ENCODE measurements at places on chromosomes 4 and X. TPM values are rescaled to one million over a fixed set of nuclear protein-coding genes. Genes with fewer than 3 reads are reported as not detected.

- no peak for DNase-seq
Measured at GRCh38 chr4:169105620-169106019, 95.6 kb upstream of the CBR4 start.

DNA sequence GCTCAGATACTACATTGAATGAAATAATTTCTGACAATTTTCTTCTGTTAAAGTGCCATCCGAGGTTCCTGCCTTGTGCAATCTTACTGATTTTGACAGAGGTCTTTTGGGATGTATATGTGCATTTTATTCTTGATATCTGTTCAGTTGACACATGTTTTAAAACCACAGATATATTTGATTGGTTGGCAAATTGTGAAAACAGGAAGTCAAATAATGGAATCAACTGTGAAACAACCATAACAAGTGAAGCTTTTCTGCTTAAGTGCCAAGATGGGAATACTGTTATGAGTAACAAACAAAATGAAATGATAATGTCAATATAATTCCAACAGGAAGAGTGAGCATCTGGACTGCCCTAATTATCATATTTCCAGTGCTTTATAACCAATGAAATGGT, 84.9 kb upstream of the TET2 start:
- DNase-seq = no peak

GRCh38 chr4:100258675-100259074, 68.4 kb upstream of the DDIT4L start:
- DNase-seq = no peak

- DNase-seq = no peak
Measured at GRCh38 chr4:74546057-74546456, 101.1 kb downstream of the AREG start.

DNA sequence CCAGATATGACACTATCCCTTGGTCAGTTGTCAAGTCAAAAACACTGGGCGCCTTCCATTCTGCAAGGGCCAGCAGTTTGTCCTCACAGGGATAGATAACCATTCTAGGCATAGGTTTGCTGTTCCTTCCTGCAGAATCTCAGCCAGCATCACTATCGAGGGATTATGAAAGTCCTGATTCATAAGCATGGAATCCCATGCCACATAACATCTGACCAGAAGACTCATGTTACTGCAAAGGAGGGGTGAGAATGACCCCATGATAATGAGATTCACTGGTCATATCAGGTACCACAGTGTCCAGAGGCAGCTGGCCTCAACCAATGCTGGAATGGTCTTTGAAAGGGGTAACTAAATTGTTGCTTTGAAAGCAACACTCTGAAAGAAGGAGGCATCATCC, 84.7 kb downstream of the OTC start:
- no peak for DNase-seq

- no peak for DNase-seq
Measured at GRCh38 chr4:176393306-176394013, 73.7 kb downstream of the SPCS3 start.

GRCh38 chr4:98466868-98467599, 191.4 kb downstream of the TSPAN5 start:
- no peak for DNase-seq

- DNase-seq = no peak
Measured at GRCh38 chr4:2995546-2996265, 32.3 kb downstream of the GRK4 start.

- no peak for DNase-seq
Measured at GRCh38 chr4:156377036-156377710, 423.5 kb upstream of the CTSO start.

DNA sequence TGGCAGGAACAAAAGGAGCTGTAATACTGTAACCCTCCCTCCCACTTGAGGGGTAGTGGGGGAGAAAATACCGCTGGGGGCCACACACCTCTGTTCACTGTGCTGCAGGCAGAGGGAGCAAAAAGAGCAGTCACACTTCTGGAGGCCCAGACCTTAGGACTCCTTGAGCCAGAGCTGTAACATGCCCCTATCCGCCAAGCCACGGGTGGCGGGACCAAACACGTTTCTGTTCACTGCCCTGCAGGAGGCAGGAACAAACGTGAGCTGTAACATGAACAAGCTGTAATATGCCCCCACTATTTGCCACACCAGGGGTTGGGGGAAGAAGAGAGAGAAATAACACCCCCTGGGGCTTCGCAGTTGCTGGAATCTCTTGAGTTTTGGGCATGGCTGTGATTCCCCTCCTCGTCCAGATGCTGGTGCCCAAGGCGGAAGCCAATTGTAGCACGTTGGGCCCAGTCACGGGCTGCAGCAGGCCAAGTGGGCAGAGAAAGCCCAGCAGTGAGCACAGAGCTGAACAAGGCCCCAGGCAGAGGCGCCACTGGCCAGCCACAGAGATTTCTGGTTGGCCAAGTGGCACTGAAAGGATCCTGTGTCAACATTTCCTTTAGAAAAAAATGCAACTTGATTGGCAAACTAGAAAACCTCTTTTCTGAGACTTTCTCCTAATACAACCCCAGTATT, 509.7 kb downstream of the INPP4B start:
- peak; percentile 83 for DNase-seq

GRCh38 chr4:3829956-3830773, 64.0 kb downstream of the ADRA2C start:
- DNase-seq = no peak

DNA sequence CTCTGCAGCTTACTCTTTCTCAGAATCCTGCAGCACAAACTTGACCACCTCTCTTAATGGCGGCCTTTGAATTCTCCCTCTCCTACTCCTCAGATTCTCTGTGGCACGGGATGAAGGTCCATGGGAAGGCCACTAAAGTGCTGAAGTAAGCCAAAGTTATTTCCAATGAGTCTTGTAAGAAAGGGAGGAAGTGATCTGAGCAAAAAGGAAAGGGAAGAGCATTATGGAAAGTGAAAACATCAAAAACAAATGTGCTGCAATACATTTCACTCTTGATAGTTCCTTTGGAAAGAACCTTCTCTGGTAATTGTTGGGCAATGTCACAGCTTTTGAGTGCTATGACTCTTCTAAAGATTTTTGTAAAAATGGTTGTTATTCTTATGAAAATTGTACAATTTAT, 54.3 kb upstream of the CAMK2D start:
- no peak for DNase-seq

- no peak for DNase-seq
Measured at GRCh38 chrX:103730796-103731493, 20.2 kb downstream of the TMEM31 start.

DNA sequence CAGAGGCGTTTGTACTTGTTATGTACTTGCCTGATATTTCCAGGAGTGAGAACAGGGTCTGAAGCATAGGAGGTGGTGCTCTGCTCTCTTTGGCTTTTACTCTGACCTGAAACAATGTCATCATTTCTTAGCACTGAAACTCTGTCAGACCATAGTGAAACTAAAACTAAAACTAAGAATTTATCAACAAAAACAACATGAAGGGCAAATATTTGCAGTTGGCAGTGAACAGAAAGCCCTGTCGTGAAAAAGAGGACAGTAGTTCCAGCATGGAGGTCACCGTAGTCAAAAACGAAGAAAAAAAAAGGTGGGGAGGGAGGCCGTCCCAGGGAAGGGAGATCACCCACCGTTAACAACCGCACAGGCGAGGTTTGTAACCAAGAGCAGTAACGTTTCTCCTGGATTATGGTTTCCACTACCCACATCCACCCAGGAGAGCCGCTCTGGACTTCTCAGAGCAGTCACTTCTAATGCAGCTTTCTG, 97.5 kb downstream of the ANK2 start:
- no peak for DNase-seq

- no peak for DNase-seq
Measured at GRCh38 chrX:2708021-2708420, 16.9 kb downstream of the CD99 start.

DNA sequence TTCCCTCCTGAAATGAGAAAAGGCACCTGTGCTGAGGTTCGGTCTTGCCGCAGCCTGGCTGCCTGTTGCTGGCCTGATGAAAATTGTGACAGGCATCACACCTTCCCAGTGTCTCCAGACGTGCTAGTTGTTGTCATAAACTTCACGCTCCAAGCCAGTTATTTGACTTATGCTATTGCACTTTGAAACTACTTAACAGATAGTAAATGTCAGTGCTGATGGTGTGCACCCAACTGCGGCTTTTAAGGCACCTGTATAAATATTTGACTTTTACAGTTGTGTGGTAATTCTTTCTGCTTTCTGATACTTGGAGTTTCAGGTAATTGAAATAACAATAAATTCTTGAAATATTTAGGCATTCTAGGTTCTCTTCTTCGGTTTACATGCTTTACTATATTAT, 1.8 kb downstream of the WWC2 start:
- no peak for DNase-seq

DNA sequence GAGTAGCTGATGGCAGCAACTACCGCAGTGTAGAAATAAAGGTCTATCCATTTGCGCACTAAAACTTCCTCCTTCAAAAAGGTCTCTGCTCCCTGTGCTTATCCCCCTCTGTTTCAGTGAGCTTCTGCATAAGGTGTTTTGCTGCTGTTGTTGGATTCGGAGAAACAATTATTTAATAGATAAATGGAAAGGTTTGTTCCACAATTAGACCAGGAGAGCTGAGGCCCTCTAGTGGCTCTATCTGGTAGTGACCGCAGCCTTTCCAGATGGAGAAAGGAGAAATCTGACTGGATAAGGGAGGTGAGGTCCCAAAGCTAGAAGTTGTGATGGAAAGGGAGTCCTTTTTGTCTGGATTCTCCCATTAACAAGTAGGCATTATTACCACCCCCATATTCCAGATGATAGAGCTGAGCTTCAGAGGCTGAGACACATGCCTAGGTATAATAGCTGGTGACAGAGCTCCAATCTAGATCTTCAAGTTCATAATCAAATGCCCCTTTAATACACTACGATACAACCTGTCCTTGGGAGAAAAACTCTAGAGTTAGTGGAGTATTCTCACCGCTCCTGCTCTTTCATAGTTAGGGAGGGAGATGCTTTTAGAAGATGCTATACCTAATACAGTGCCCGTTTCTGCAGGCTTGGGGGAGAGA, 5.1 kb upstream of the GABRQ start:
- no peak for DNase-seq

GRCh38 chr4:186904101-186904500, 180.4 kb upstream of the FAT1 start:
- no peak for DNase-seq

DNA sequence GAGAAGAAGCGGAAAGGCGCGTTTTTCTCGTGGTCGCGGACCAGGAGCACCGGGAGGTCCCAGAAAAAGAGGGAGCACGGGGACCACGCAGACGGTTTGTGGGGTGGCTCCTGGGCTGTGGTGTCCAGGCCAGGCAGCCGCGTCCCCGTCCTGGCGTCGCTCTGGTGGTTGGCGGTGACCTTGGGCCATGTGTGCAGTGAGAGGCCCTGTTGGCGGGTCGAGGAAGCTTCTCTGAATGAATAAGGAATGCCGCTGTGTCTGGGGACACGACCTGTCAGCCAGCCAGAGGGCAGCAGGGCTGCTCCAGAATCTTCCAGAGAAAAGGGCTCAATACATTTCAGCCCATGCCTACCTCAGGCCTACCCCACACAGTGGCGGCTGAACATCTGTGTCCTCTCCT, 24.3 kb upstream of the HGFAC start:
- no peak for DNase-seq

PNMA6F gene
- not detected for total RNA-seq

FRG2 gene
- not detected for total RNA-seq

PDZD4 gene
- total RNA-seq = 2.5 TPM

HOPX gene
- 3.2 TPM for total RNA-seq

PABPC1L2A gene
- total RNA-seq = not detected

CRMP1 gene
- total RNA-seq = 0.16 TPM

GYG2 gene
- 377 TPM for total RNA-seq

CTAG1B gene
- total RNA-seq = not detected

TNIP3 gene
- 0.16 TPM for total RNA-seq

RASGEF1B gene
- total RNA-seq = 32.5 TPM

PPEF2 gene
- not detected for total RNA-seq

HAND2 gene
- 6.3 TPM for total RNA-seq

CT55 gene
- total RNA-seq = not detected

HNRNPDL gene
- total RNA-seq = 217 TPM

SOWAHB gene
- total RNA-seq = not detected

Measured in mesenteric fat pad (tissue), 1 donor.